NCI-H2171 (cell line): ENCODE measurements at places on chromosomes 7 and 10.

DNA sequence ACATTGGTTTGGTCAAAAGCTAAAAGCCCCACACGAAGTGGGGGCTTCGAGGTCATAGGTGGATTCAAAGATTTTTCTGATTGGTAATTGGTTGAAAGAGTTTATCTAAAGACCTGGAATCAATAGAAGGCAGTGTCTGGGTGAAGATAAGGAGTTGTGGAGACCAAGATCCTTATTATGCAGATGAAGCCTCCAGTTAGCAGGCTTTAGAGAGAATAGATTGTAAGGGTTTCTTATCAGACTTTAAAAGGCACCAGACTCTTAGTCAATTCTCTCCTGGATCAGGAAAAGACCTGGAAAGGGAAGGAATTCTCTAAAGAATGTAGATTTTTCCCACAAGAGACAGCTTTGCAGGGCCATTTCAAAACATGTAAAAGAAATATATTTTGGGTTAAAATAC is 260.2 kb downstream of the PHF14 start:
- no peak for DNase-seq

GRCh38 chr10:36801660-36802059 is 323.7 kb upstream of the ANKRD30A start:
- no peak for DNase-seq

DNA sequence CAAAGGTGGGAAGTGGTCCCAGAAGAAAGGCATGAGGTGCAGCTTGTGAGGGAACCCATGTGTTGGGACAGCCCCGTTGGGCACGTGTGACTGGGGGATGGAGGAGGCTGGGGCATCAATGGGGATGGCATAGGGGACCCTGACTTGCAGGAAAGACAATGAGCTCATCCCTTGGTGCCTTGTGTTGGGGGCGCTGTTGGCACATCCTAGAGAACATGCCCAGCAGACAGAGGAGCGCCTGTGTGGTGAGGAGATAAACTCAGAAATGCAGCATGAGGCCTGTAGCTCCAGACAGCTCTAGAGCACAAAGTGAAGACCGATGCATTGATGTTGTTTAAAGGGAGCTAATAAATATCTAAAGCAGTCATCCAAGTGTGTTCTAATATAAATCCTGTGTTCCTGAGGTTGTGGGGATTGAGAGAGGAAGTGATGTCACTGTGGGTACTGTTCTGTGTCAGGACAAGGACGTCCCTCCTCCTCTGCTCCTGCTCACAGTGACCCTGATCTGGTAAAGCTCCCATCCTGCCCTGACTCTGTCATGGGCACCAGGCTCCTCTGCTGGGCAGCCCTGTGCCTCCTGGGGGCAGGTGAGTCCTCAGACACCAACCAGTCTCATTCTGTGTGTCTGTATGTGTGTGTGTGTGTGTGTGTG is 126.1 kb upstream of the PRSS58 start:
- DNase-seq = no peak

DNA sequence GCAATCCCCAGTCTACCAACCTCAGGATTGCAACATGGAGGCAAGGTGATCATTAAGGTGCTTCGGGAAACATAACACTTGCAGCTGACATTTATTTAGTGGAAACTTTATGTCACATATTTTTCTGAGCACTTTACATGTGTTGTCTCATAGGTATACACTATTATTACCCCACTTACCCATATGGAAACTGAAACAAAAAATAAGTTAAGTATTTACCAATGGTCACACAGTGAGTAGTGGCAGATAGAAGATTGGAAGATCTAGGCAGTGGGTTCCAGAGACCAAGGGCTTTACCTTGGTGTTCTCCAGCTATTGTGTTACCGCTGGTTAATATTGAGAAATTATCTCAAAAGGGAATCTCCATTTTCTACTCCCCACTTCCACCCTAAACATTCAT is 1279.1 kb upstream of the SORCS1 start:
- no peak for DNase-seq

DNA sequence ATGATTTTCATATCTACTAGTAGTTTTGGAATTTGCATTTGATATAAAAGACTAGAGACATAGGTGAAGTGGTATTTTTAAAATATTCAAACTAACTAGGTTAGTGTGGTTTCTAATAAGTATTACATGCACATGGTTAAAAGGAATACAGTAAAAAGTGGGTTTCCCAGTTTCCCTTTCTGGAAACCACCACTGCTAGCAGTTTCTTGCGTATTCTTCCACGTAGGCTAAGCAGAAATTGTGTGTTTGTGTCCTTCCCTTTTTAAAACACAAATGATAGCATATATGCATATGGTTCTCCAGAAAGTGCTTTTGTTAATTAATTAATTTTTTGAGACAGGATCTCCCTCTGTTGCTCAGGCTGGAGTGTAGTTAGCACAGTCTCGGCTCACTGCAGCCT is 15.4 kb downstream of the NRF1 start:
- no peak for DNase-seq

DNA sequence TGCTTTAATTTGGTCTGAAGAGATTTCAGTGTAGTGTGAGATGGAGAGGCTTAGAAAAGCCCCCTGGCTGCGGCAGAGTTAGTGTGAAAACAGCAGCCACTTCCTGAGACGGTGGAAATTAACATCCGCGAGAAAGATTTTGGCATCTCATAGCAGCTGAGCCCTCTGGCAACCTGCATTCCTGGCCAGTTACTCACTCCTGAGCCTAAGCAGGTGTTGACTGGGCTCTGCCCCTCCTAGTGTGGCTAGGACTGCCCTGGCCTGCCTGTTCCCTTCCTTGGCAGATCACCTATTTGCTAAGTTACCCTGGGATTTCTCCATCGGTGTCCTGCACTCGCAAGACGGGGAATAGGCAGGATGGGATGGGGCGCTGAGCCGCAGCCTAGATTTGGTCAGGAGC is 57.6 kb upstream of the LMTK2 start:
- no peak for DNase-seq

DNA sequence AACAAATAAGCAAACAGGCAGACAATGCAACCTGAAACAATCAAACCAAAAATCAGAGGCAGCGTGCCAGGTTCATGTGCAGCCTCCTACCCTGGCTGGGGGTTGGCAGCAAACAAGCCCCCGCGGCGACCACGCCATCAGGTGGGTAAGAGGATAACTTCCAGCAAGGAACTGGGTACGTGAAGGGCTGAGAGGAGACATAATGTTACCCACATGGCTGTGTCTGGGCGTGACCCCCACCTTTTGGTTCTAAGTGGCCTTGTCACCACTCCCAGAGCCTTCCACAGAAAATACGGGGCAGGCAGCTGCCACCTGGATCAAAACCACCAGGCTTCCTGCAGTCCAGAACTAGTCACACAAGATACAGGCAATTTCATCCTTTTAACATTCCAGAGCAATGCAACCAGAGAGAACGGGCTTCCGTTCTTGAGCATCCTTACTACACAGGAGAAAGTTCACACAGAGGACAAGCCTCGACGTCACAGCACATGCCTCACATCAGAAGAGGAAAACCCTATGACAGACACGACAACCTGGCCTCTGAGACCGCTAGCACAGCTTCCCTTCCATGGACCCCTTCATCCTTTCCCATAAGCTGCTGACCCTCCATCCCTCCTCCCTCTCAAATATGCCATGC is 171.0 kb downstream of the GRID1 start:
- DNase-seq = no peak

GRCh38 chr10:132229834-132230556 is 43.2 kb downstream of the DPYSL4 start:
- DNase-seq = no peak

DNA sequence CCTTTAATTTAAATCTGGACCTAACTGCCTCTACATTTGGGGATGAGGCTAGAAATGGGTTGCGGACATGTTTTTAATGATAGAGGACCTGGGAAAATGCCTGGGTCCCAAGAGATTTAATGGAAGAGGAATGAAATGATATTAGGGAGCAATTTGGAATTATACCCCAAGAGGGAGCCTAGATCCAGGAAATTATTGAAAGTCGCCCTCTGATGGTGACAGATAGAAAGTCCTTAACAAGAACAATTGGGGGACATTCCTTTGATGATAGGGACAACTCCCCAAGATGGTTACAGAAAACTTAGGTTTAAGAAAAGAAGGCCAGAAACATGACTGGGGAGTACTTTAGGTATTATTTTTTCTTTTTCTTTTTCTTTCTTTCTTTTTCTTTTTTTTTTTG is 9.5 kb upstream of the TSGA13 start:
- DNase-seq = peak; percentile 36

- peak; percentile 8 for DNase-seq
Observed at GRCh38 chr10:98242823-98243222, 25.2 kb downstream of the LOXL4 start.

- no peak for DNase-seq
Observed at GRCh38 chr10:61398366-61399129, 54.6 kb downstream of the TMEM26 start.

DNA sequence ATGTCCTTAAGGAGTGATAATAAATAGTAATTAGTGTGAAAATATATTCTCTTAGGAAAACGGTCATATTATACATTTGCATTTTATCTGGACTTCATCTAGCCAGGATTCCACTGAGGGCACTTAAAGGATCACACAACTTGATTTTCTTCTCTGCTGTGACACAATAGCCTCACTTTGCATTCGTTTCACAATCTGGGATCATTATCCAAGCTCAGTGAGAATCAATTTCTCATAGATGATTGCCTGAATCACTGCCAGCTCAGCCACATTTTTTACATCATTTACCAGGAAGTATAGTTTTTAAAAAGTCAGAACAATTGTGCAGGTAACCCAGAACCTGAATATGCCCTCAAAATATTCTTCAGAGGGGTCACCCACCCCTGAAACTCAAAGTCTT is 68.9 kb downstream of the PTPRZ1 start:
- DNase-seq = no peak

DNA sequence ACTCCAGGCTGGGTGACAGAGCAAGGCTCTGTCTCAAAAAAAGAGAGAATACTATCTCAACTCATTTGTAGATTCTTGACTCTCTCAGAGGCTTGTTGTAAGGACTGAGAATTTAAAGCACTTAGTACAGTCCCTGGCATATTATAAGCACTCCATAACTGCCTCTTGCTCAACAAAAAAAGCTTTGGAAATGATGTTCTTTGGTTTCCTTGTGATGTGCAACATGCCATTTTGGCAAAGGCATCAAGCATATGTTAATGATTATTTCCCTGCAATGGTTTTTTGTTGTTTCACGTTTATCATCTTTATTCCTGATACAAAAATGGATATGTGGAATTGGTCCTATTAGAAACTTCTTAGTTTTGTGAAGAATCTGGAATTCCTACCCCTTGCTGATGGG is 15.7 kb downstream of the NOLC1 start:
- DNase-seq = no peak

DNA sequence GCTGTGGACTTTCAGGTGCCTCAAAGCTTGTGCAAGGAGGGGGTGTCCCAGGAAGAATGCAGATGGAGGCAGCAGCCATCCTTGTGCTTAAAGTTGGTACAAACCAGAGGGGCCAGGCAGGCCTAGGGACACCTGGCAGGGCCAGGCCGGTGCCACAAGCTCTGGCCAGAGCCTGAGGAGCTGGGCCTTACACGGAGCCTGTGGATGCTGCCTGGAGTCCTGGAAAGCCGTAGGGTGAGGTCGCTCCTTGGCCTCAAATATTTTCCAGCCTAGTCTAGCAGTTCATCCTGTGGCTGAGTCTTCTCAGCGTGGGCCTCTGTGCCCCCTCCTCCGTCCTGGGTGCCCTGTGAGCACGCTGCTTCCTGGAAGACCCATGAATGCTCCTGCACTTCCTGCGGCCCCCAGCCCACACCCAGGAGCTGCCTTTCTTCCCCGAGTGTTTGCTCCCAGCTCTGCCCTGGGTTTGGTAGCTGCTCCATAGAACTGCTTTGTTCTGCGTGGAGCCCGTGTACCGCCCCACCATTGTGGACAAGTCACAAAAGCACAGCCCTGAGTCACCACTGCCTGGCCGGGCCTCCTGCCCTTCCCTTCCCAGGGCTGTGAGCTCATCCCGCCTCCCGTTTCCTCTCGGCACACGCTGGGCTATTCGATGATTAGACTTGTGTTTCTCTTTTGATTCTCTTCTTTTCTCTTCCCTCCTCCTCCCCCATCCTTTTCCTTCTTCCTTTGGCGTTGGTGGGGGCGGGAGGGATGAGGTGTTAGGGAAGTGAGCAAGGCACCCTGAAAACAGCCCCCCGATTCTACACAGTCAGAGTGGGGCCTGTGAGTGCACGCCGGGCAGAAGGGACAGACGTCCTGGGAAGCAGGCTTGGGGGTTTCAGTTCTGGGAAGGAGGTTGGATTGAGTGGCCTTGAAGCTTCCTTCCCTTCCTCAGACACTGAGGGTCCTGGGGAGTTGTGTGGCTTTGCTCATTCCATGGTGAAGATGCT is 73.2 kb upstream of the SHH start:
- DNase-seq = no peak

DNA sequence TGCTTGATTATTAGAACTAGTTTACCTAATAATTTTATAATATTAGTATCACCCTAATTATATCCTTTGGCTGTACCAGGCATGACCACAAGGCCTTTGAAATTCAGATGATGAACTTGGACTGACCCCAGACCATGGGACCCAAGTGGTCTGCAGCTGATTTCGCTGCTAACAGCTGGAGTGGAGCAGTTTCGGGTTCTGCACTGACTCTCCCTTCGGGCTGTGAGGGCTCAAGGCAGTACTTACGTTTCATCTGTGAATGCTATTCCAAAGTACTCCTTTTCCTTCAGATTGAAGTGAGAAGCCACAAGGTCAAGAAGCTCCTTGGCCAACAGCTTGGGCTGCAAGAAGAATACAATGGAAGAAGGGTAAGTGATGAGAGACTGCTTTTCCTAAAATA is 223.8 kb downstream of the PRPF18 start:
- no peak for DNase-seq

DNA sequence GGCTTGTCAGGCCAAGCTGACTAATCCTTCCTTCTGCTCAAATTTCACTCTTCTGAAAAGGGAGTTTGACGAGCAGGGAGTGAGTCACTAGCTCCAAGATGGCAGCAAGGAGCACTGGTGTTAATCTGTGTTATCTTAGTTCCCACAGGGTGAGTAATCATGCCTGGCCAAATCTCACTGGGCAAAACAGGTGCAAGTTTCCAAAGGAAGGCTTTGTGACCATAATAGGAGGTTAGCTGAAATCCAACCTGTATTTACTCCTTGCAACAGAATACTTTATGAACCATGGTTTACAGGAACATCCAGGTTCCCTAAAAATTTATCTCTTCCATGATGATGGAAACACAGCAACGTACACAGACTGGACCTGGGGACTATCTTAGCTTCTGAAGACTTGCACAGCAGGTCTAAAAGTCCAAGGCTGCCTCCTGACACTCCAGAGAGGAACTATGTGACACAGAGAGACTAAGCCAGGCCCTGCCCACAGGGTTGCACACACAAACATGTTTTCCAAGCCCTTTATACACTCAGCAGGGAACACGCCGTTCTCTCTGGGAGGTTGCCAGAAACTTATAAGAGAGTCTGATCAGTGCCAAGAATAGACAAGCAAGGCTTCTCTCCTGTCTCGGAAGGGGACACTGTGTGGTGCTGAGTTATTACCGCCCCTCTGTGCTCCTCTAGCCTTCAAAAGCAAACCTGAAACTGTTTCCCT is 46.3 kb downstream of the PDK4 start:
- DNase-seq = peak; percentile 7
